IMR-90 (cell line): ENCODE measurements at places on chromosomes 7 and 10. TPM values are rescaled to one million over a fixed set of nuclear protein-coding genes. Genes with fewer than 3 reads are reported as not detected.

Gene NEURL1
- 0.28 and 0.36 TPM in 2 replicates for total RNA-seq

Gene C7orf33
- total RNA-seq = not detected in 2 replicates

Gene SPDYE11
- not detected in 2 replicates for total RNA-seq

- H3K27me3 ChIP-seq = no peaks in the 10 kb centered on the region
- 0 out of 2 replicates have a peak, but pooled peaks cover 1% of the 10 kb centered on the region for H3K4me1 ChIP-seq
- no peak overlapping the region for H3K27ac ChIP-seq
- no peaks in the 10 kb centered on the region for H3K36me3 ChIP-seq
- no peak for DNase-seq
Observed at GRCh38 chr10:12269056-12269455, 73.1 kb downstream of the CDC123 start.

DNA sequence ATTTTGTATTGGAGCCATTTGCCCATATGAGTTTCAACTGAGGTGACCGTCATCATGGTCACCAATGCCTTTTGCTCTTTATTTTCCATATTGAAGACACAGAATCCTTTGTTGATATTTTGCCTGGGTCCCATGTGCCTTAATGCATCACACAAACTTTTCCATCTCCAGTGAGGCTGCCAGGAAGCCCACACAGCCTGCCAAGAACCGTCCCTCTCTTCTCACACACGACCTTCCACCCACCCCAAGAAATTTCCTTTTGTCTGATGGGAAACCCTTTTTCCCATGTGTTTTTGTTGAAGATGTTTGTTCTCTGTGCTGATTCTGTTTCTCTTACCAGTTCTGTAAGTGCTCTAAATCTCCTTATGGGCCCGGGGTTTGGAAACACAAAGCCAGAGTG is 168.9 kb downstream of the CSTF2T start:
- no peaks in the 10 kb centered on the region for H3K27me3 ChIP-seq
- H3K4me3 ChIP-seq = no peak overlapping the region
- DNase-seq = no peak
- H3K4me1 ChIP-seq = no peaks in the 10 kb centered on the region

DNA sequence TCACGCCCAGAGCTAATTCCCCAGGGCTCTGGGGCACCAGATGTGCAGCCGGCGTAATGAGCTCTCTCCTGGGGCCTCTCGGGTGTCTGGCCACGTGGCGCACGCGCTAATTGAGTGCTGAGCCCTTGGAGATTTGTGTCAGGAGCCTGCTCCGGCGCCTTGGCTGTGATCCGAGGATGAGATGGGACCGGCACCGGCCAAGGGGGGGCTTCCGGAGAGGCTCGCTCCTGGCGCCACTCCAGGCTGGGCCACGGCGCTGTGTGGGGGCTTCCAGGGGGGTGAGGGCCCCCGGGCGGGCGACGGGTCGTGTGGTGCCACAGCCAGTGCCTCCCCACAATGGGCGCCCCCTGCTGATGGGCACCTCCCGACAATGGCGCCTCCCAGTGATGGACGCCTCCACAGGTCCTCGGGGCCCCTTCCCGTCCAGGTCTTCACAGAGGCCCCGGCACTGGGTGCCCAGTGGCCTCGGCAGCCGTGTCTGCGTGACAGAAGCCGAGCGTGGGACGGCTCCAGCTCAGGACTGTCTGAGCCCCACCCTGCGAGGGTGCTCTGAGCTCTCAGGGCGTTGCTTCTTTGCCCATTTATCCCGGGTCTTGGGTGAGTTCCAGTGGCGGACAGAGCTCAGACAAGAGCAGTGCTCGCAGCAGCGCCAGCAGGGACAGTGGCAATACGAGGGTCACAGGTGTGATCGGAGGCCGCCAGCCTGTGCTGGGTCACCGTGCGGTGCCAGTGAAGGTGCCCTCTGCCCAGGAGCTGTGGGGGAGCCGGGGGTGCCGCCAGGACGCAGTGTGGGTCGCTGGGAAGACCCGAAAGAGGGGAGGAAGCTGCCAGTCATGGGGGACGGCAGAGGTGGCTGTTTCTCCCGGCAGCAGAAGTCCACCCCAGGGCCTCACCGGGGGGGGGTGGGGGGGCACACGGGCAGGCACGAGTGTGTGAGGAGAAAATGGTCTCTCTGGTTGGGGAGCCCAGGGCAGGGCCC is 8.2 kb upstream of the NKX6-2 start:
- no peak for DNase-seq
- no peak overlapping the region for H3K4me3 ChIP-seq

DNA sequence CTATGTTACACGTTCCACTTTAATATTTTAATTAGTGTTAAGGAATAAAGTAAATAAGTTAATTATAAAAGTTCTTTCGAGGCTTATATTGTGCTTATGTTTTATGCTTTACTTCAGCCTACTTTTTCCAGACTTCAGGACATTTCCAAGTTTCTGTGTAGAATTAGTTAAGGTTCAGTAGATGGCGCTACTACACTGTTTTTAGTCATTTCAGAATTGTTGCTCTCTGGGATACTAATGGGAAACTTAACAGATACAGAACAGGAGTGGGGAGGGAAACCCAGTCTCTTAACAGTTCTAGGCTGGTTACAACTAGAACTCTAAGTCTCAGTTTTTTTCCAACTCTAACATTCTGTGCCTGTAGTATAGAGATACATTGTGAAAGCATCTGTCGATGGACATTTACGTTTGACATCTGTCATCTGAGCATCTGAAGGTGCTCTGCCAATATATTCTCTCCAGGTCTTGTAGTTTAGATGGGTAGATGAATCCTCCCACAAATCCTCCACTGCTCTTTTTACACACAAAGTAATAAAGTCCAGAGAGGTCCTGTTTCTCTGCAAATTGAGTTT is 56.8 kb upstream of the FAM171A1 start:
- no peaks in the 10 kb centered on the region for H3K4me1 ChIP-seq
- peak; percentile 54 for DNase-seq
- no peaks in the 10 kb centered on the region for H3K36me3 ChIP-seq
- peaks cover 3% of the 10 kb centered on the region for H3K27me3 ChIP-seq
- no peak overlapping the region for H3K4me3 ChIP-seq

DNA sequence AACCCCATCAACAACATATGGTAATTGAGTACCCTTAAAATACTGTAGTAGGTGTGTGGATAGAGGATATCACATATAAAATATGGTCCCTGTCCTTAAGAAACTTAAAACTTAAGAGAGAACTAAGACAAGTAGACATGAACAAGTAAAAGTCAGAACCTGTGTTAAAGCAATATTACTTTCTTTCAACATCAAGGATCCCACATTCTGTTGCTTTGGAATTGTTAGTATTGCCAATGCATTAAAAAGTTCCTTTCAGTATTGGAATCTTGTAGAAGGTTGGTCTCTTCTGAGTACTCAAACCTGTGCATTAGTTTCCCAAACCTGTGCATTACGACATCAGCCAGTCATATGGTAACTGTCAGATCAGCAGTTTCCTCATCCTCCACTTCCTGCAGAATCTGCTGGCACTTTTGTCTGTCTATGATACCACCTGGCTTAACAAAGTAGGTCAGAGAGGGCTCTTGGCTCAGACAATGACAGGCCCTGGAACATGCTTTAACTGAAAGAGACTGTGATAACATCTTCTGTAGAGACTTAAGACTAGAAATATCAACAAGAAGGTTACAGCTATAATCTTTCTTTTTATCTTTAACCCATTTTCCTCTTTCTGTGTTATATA is 56.5 kb downstream of the CCDC71L start:
- no peak overlapping the region for H3K27ac ChIP-seq
- DNase-seq = no peak
- no peak overlapping the region for H3K4me3 ChIP-seq
- H3K36me3 ChIP-seq = no peaks in the 10 kb centered on the region
- peaks cover 8% of the 10 kb centered on the region for H3K4me1 ChIP-seq

DNA sequence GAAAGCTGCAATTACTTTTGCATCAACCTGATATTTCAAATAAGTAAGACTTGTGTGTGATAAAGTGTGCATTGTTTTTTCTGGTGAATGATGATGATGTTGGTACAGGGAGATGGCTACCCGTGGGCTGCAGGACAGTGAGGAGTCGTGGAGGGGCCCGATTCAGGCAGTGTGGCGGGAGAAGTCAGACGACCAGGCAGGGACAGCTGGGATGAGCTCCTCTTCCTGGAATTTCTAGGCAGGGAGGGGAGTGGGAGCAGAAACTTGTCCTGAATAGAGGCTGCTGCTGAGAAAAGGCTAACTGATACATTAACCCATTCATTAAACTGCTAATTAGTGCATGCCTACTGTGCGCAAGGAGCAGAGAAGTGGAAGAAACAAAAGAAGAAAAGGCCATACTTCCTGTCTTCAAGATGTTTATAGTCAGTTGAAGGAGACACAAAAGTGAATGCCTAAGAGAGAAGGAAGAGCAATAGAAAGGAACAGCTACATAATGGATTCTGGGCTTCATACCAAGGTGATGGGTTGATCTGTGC is 9.3 kb upstream of the GATAD1 start:
- H3K27me3 ChIP-seq = peaks cover 15% of the 10 kb centered on the region
- H3K4me1 ChIP-seq = no peaks in the 10 kb centered on the region
- no peak overlapping the region for H3K27ac ChIP-seq
- H3K4me3 ChIP-seq = no peak overlapping the region

DNA sequence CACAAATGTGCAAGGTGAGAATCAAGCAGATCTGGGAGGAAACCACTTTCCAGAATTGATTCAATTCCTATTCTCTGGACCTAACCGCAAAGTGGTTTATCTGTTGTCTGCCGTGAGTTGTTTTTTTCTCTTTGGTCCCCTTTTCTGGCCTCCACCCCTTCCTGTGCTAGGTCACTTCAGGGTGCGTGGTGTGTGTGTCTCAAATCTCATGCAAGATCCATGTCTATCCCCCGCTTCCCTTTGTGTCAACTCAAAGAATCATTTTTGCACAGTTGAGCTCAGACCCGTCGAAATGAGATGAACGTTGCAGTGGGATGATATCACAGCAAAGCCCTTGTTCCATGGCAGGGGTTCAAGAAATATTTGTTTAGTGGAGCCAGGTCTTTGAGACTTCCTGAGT is 184.5 kb downstream of the GATA3 start:
- no peaks in the 10 kb centered on the region for H3K4me1 ChIP-seq
- H3K27ac ChIP-seq = no peak overlapping the region
- no peaks in the 10 kb centered on the region for H3K27me3 ChIP-seq
- no peaks in the 10 kb centered on the region for H3K36me3 ChIP-seq
- no peak overlapping the region for H3K4me3 ChIP-seq
- DNase-seq = no peak

- no peak overlapping the region for H3K4me3 ChIP-seq
- H3K27ac ChIP-seq = no peak overlapping the region
- peaks cover 11% of the 10 kb centered on the region for H3K4me1 ChIP-seq
- H3K36me3 ChIP-seq = no peaks in the 10 kb centered on the region
- no peaks in the 10 kb centered on the region for H3K27me3 ChIP-seq
Observed at GRCh38 chr10:110442746-110443145, 55.0 kb upstream of the DUSP5 start.

- H3K4me1 ChIP-seq = no peaks in the 10 kb centered on the region
- no peaks in the 10 kb centered on the region; the same call in 1 of the 2 replicates for H3K27me3 ChIP-seq
- H3K36me3 ChIP-seq = no peaks in the 10 kb centered on the region
- H3K4me3 ChIP-seq = no peak overlapping the region
Observed at GRCh38 chr7:157442456-157442855, 105.7 kb downstream of the DNAJB6 start.

DNA sequence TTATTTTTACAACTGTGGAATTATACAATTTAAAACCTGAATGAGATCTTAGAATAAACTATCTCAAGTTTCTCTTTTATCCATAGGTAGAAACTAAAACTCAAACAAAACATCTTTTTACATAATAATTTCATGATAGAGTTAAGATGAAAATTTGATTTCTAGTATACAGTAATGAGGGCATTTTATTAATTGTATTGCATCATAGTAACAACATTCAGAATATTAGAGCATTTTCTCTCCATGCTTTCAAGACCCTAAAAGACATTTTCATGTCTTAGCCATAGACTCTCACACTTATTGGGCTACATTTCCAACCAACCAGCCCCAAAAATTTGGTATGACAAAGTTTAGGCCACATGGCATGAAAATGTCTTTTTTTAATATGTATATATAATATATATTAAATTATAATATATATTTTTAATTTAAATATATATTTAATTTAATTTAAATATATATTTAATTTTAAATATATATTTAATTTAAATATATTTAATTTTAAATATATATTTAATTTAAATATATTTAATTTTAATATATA is 195.7 kb upstream of the STEAP1 start:
- no peaks in the 10 kb centered on the region for H3K4me1 ChIP-seq
- H3K27me3 ChIP-seq = no peaks in the 10 kb centered on the region
- H3K4me3 ChIP-seq = no peak overlapping the region
- DNase-seq = no peak
- H3K36me3 ChIP-seq = no peaks in the 10 kb centered on the region

- peaks cover 10% of the 10 kb centered on the region; the same call in 1 of the 2 replicates for H3K27me3 ChIP-seq
- no peak for DNase-seq
- no peak overlapping the region for H3K4me3 ChIP-seq
- no peaks in the 10 kb centered on the region for H3K36me3 ChIP-seq
- no peak overlapping the region for H3K27ac ChIP-seq
Observed at GRCh38 chr7:106029451-106029850, 66.4 kb downstream of the CDHR3 start.

- DNase-seq = no peak
- H3K36me3 ChIP-seq = no peaks in the 10 kb centered on the region
- H3K4me3 ChIP-seq = no peak overlapping the region
- no peaks in the 10 kb centered on the region for H3K27me3 ChIP-seq
- H3K4me1 ChIP-seq = no peaks in the 10 kb centered on the region
Observed at GRCh38 chr10:117590101-117590875, 47.7 kb downstream of the EMX2 start.

DNA sequence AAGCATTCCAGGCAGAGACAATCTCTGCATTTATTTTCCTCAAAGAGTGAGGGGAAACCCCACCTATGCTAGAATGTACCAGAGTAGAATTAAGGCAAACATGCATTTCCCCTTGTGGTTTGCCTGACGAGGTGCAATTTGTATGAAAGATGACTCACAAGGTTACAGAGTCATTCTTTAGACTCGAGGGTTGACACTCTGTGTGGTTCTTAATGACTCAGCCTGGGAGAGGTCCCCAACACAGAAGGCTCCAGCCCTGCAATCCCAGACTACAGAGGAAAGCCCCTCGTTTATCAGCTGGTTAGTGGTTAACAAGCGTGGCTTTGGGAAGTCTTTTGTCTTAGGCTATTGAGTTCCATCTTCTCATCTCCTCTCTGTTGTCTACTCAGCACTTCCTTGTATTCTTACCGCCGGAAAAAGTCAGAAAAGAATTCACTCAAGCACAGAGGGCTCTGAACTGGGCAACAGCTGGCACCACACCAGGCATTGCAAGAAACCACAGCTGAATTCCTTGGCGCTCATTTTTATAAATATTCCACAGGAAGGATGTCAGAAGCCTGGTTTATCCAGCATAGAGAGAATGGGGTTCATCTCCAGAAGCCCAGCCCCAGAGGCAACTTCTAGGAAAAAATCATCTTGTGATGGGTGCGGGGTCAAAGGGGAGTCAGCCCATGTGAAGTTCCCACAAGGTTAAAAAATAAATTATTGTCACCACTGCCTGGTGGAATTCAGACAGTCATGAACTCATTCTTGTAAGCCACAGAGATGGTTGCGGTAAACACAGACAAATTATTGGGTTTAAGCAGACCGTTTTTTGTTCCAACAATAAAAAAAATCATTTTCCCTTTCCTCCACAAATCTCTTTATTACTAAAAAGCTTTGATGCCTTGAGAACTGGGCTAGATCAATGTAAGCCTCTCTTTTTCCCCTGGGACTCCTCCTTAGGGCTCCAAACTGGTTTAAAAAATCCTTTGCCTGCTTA is 24.5 kb upstream of the SVIL start:
- DNase-seq = peak; percentile 100
- no peak overlapping the region for H3K4me3 ChIP-seq
- peaks cover 14% of the 10 kb centered on the region for H3K36me3 ChIP-seq
- no peaks in the 10 kb centered on the region for H3K27me3 ChIP-seq
- peak overlapping the region; percentile 56 for H3K27ac ChIP-seq
- H3K4me1 ChIP-seq = peaks cover 7% of the 10 kb centered on the region
